ENCODE measurements at places on chromosomes 5 and 9.

DNA sequence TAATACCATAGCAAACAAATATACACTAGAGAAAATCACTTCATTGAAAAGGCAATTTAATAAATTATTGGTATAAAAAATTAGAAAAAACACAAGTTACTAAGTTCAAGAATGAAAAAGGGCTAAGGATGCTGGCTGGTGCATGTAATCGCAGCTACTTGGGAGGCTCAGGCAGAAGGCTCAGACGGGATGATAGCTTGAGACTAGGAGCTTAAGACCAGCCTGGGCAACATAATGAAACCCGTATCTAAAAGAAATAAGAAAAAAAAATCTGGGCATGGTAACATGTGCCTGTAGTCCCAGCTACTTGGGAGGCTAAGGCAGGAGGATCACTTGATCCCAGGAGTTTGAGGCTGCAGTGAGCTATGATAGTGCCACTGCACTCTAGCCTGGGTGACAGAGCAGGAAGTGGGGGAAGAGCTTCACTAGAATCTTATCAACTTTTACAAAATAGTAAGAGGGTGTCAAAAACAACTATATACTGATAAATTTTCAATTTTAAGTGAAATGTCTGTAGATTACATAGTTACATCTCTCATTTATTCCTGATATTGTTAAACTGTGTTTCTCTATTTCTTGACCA is 42.2 kb upstream of the PPP2CA start:
- no peak for DNase-seq

DNA sequence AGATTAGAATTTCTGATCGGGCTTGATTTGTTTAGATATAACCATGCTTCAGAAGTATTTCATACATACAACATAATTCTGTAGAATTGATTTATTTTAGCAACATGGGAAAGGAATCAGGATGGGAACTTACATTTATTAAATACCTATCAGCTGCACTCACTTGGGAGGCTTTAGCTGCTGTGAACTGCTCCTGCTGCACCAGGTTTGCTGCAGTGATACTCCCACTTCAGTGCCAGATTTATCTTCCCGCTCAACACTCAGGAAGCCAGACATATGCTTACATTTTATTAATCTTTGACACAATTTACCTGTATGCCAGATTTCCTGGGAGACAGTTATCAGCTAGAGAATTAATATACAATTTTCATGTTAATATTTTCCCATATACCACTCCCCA is 64.0 kb upstream of the PLCXD3 start:
- no peak for DNase-seq

DNA sequence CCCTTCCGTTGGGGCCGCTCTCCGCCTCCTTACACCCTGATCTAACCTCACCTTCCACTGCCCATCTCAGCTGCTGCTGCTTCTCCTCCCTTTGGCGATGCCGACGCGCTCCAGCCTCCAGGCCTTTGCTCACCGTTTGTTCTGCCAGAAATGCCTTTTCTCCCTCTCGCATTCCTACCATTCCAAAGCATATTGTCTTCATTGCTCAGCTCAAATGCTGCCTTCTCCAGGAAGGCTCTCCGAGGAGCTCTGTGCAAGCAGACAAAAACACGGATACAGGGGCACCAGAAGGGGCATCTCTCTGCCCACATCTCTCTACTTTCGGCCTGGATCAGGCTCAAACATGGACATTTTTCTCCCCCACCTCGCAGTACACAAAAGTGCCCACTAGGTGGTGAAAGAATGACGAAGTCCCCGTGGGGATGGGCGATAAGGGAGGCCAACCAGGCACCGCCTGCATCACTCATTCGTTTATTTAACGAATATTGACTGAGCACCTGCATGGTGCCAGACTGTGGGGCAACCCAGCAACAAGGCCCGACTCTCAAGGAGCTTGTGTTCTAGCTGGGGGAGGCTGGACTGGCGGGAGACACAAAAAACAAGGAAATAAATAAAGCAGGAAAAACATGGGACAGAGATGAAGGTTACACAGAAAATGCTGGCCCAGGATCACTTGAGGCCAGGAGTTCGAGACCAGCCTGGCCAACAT is 7.3 kb upstream of the GRHPR start:
- DNase-seq: peak; percentile 82

DNA sequence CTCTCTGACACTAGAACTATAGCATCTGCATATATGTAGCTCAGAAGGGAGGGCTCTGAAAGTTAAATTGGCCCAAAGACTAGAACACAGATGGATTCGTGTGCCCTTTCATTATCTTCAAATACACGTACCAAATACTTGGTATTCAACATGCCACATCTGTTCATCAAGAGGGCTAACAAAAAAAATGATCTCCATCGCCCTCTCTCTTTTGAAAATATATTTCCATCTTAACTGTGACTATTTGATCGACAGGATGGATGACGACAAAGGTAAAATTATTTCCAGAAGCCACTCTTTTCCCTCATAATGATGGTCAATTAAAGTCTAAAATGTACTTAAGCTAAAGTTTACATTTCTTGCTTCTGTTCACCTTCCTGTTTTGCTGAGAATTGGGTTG is 77.0 kb downstream of the SEMA6A start:
- no peak for DNase-seq

GRCh38 chr5:169650701-169651331 is 13.7 kb downstream of the DOCK2 start:
- DNase-seq: peak; percentile 76

DNA sequence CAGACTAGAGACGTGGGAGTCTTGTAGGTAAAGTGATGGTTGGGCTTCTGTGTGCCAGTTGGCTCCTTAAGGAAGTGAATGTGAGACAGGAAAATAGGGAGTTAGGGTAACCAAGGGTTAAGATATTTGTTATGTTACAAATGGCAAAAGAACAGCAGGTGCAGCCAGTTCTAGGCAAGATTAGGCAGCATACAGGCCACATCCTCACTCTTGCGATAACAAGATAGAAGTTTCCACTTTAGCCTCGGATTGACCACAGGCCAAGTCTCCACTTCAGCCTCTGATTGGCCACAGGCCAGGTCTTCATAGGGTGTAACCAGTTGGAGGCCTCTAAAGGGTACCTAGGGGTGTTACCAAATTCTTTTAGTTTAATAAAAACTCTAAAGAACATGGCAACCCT is 54.6 kb upstream of the ABCA1 start:
- DNase-seq: no peak

GRCh38 chr5:88813805-88814575 is 69.0 kb downstream of the MEF2C start:
- DNase-seq: no peak

- peak; percentile 40 for DNase-seq
Observed at GRCh38 chr9:134488331-134489280, 153.0 kb upstream of the COL5A1 start.

GRCh38 chr5:79200573-79201183 is 35.3 kb upstream of the JMY start:
- DNase-seq: peak; percentile 15

GRCh38 chr5:43014522-43014921 is 25.6 kb downstream of the ANXA2R start:
- DNase-seq: no peak

DNA sequence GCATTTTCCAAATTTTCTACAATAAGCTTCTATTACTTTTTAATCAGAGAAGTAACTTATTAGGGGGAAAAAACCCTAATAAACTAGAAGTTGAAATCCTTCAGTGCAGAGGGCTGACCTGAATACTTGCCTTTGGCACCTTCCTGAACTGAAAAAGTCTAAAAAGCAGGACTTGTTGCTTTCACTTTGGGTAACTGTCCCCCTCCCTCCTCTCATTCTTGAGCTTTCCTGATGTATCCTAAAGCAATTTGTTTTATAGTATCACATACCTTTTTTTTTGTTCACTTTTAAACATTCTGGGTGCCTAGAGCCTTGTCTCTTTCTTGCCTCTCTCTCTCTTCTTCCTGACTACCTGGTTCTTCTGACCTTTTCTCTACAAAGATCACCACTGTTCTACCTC is 64.0 kb upstream of the ERBIN start:
- DNase-seq: no peak

DNA sequence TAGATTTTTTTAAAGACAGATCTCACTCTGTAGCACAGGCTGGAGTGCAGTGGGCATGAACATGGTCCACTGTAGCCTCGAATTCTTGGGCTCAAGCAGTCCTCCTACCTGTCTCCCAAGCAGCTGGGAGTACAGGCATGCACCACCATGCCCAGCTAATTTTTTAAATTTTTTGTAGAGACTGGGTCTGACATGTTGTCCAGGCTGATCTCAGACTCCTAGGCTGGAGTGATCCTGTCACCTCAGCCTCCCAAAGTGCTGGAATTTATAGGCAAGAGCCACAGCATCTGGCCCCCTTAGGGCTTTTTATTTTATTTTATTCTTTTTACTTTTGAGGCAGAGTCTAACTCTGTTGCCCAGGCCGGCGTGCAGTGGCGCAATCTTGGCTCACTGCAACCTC is 56.4 kb downstream of the NSD1 start:
- no peak for DNase-seq

DNA sequence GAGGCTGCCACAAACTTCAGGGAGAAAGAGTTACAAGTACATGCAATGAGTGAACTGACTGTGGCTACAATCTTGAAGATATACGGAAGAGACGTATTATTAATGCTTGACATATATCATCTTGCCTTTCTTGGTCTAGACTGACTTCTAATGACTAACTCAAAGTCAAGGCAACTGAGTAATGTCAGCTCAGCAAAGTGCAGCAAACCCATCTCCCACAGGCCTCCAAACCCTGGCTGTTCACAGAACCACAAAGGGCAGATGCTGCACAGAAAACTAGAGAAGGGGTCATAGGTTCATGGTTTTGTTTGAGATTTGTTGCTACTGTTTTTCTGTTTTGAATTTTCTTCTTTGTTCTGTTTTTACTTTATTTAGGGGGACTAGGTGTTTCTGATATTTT is 21.0 kb downstream of the IL7R start:
- DNase-seq: no peak

DNA sequence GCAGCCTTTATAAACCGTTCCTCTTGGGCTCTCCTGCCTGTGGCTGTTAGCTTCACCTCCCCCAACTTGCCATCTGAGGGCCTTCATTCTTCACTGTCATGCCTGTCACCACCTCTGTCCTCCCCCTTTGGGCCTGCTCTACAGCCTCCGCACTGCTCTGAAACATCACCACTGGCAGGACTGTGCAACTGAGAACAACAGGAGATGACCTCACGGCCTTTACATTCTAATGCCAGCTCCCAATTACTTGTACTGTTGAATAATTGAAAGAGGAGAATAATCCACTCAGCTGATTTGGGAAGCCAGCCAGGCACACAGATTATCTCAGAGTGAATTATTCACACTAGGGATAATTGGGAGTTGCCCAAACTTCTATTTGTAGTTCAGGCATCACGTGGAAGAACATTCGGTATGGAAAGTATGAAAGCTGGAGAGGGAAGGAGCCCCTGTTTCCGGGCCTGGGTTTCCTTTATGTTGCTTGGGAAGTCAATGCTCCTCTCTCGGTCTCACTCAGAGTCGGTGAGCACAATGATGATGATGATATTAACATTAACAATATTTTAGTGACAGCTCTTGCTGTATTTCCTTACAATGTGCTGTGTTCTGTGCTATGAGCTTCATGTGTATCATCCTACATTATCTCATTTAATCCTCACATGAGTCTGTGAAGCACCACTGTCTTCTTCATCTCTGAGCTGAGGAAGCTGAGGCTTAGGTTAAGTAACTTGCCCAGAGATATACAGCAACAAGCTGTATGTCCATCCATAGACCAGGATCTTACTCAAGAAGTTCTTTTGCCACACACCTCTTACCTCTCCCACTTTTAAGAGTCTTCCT is 99.3 kb upstream of the LRRTM2 start:
- no peak for DNase-seq

- peak; percentile 32 for DNase-seq
Observed at GRCh38 chr5:33832404-33833236, 59.2 kb downstream of the ADAMTS12 start.

GRCh38 chr5:147384346-147385193 is 125.3 kb downstream of the DPYSL3 start:
- DNase-seq: no peak

- DNase-seq: no peak
Observed at GRCh38 chr5:88203981-88204750, 64.5 kb downstream of the TMEM161B start.

DNA sequence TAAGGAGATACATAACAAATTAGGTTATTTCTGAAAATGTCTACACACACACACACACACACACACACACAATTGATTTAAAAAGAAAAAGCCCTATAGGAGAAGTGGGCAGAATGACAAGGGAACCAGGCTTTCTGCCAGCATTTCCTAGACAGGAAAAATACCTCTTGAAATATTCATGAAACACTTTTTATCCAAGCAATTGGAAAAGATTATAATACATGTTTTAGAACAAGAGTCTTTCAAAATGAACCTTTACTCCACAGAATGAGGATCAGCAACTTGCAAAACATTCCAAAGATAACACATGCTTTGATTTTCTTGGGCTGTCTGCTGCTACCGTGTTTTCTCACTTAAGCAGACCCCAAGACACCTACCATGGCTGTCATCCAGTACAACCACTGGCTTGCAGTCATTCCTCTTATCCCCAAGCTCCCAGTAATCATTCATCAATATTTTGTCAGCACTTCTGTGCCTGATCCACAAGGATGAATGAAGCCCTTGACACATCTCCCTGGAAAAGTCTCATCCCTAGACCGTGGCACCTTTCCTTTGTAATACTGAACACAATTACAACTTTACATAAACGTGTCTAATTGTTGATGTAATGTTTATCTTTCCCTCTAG is 717.1 kb upstream of the ZNF608 start:
- DNase-seq: no peak

Measured in HFFc6 (cell line).